Activated gamma-delta T cell (primary cell): ENCODE measurements at places on chromosomes 7 and 10.

GRCh38 chr10:105024184-105024583 is 383.1 kb downstream of the SORCS3 start:
- no peak for DNase-seq

DNA sequence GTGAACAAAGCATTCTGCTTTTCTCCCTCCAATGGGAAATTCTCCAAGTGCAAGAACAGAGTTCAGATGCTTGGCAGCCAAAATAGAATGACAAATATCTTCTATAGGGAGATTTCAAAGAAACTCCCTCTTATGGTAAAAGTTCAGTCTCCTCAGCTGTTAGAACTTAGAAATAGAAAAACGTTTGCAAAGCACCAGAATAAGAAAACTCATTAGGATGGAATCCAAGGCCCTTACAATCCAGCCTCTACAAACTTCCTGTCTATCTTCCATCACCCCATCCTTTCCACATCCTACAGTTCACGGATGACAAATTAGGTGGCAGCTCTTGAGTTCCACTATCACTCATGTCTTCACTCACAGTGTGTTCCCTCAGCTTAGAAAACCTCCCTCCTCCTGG is 25.7 kb downstream of the FAM13C start:
- no peak for DNase-seq

DNA sequence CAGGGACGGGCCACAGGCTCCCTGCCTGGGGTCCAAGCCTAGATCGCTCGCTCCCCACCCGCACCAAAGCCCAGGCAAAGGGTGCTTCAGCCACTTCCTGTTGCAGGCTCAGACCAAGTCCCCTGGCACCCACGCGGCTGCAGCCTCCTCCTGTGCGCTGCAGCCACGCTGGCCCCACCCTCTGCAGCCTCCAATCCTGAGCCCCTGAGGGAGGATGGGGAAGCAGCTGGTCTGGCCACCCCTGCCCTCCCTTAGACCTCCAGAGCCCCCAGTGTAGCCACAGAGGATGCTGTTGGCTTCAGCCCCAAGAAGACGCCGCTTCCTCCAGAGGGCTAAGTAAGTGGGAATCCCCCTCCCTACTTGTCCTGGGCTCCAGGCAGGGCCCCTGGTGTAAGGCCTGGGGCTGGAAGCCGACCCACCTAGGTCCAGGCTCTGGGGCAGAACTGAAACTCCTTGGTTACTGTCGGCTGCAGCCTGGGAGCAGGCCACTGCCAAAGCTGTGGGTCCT is 9.4 kb downstream of the LIMK1 start:
- DNase-seq: no peak

- no peak for DNase-seq
These were observed 5.3 kb downstream of the PTPN12 start for GRCh38 chr7:77542409-77542808.

DNA sequence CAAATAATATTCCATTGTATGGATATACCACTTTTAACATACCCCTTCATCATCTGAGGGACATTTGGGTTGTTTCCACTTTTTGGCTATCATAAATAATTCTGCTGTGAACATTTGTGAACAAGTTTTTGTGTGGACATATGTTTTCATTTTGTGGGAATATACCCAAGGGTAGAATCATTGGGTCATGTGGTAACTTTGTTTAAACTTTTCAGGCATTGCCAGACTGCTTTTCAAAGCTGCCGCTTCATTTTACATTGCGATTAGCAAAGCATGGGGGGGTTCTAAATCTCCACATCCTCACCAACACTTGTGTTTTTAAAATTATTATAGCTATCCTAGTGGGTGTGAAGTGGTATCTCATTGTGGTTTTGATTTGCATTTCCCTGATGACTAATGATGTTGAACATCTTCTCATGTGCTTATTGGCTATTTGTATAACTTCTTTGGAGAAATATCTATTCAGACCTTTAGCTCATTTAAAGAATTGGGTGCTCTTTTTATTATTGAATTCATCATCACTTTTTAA is 8.4 kb upstream of the HHEX start:
- DNase-seq: no peak

DNA sequence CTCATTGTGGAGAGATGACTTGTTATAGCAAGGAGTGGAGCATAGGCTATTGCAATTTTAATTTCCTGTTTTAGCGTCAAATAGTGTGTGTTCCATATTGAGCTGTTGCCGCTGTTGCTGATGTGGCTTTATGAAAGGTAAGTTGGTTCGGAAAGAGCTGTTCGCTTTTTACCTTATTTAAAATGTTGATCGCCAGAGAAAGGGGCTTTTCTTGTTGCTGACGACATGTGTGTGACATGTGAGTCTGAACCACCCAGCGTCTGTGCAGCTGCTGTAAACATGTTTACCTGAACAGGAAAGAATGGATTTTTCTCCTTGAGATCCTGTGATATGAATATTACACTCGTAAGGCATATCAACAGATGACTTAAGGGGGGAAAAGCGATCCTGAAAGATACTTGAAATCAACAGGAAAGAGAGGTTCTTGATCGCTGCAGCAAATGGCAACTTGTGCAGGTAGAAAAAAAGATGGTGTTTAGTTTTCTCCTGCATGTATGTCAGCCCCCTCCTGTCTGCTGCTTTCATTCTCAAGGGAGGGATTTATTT is 2.5 kb downstream of the ZEB1 start:
- no peak for DNase-seq

- DNase-seq: no peak
These were observed 43.4 kb downstream of the IGF2BP3 start for GRCh38 chr7:23426876-23427275.

- no peak for DNase-seq
These were observed 83.9 kb upstream of the SDK1 start for GRCh38 chr7:3217166-3217565.

- DNase-seq: no peak
These were observed 389.0 kb upstream of the PODXL start for GRCh38 chr7:131945313-131945911.

DNA sequence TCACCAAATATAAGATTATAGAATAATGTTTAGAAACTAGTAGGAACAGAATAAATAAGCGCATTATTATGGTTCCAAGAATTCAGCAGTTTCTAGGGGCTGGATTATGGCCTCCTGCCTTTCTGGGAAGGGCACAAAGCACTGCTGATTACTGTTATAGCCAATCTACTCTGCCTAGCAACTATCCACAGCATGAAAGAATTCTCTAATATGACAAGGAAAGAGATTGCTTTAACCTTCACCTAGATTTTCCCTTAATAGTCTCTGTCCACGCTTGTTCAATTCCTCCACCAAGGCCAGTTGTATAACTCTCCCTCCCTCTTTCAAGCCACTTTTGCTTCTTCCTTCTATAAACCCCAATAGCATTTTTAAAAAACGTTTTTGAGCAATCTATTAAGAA is 1033.6 kb upstream of the LRRTM3 start:
- no peak for DNase-seq

GRCh38 chr7:158532093-158532627 is 55.5 kb downstream of the PTPRN2 start:
- DNase-seq: no peak

DNA sequence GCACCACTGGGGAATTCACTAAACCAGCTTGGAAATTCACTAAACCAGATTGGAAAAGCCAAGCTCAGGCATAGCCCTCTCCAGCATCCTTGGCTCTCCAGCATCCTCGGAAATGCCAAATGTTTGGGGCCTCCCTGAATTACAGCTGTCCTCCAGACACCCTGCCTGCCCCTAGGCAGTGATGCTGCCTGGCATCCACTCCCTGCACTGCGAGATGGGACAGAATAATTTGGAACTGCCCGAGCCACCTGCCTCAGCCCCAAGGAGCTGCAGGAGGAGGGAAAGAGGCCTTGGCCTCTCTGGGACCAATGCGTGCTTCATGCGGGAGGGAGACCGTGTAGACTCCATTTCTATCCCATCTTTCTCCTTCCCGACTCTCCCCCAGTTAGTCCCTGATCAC is 64.3 kb downstream of the INSIG1 start:
- DNase-seq: no peak

DNA sequence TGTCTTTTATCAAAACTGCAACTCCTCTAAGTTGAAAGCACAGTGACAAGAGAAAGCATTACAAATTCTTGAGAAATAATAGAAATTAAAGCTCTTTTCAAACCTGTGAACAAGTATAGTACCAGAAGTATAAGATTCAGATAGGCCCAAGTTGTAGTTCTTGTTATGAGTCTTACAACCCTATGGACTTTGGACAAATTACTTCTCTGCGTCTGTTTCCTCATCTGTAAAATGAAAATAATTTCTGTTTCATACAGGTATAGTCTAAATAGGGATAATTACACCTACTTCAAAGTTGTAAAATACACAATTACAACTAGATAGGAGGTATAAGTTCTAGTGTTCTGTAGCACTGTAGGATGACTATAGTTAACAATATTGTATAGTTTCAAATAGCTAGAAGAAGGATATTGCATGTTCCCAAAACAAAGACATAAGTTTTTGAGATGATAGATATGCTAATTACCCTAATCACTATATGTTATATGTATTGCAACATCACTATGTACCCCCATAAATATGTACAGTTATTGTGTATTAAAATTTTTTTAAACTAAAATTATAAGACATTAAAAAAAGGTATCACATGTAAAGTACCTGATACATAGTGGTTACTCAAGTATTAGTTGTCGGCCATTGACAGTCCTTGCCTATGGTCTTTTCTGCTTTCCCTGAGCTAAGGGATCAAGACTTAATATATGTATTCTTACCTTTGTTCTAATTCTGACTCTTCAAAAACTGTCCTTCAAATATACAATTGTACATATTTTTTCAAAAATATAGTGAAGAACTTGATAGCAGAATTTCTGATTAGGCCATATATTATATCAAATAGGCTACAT is 1.8 kb upstream of the WASL start:
- DNase-seq: no peak

GRCh38 chr7:77238703-77239136 is 39.1 kb upstream of the FGL2 start:
- no peak for DNase-seq

DNA sequence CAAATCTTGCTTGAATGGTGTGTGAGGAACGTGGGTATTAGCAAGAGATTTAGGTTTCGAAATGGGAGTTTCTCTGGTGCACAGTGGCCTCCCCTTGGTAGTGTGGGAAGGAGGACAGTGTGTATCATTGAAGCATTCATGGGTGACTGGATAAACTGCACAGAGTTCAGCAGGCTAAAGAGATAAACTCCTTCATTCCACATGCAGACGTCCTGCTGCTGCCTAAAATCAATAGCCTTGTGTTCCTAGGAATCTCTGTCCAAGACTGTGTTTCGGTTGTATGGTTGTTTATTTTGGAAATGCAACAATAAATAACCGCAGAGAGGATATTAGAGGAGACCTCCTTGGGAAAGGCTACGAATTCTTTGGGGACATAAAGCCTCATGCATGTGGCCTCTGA is 100.9 kb upstream of the FAM171A1 start:
- no peak for DNase-seq

- DNase-seq: no peak
These were observed 151.0 kb downstream of the PLPP4 start for GRCh38 chr10:120607710-120608703.

DNA sequence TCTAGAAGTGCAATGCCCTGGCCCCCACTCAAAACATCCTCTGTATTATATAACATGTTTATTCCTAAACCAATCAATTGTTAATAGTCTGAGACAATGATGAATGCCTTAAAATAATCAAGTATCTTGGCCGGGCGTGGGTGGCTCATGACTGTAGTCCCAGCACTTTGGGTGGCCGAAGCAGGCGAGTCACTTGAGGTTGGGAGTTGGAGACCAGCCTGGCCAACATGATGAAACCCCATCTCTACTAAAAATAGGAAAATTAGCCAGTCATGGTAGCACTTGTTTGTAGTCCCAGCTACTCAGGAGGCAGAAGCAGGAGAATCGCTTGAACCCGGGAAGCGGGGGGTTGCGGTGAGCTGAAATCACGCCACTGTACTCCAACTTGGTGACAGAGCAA is 29.4 kb upstream of the CACNA2D1 start:
- DNase-seq: no peak

- DNase-seq: no peak
These were observed 921.7 kb downstream of the GRID1 start for GRCh38 chr10:85444868-85445267.

- DNase-seq: no peak
These were observed 165.1 kb downstream of the SVIL start for GRCh38 chr10:29469481-29470354.

- no peak for DNase-seq
These were observed 563 bp downstream of the STAM start for GRCh38 chr10:17644485-17644943.

DNA sequence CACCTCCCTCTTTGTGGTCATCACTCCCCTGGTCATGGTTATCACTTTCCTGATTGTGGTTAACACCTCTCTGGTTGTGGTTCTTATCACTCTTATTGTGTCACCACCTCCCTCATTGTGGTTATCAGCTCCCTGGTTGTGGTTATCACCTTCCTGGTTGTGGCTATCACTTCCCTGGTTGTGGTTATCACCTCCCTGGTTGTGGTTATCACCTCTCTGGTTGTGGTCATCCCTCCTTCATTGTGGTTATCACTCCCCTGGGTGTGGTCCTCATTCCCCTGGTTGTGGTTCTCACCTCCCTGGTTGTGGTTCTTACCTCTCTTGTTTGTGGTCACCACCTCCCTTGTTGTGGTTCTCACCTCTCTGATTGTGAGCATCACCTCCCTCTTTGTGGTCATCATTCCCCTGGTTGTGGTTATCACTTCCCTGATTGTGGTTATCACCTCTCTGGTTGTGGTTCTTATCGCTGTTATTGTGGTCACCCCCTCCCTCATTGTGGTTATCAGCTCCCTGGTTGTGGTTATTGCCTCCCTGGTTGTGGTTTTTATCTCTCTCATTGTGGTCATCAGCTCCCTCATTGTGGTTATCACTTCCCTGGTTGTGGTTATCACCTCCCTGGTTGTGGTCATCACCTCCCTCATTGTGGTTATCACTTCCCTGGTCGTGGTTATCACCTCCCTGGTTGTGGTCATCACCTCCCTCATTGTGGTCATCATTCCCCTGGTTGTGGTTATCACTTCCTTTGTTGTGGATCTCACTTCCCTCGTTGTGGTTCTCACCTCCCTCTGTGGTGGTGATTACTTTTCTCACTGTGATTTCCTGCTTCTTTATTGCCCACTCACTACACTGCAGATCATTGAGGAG is 106.7 kb downstream of the GPR26 start:
- no peak for DNase-seq

GRCh38 chr10:127997271-127997670 is 90.4 kb downstream of the PTPRE start:
- no peak for DNase-seq

DNA sequence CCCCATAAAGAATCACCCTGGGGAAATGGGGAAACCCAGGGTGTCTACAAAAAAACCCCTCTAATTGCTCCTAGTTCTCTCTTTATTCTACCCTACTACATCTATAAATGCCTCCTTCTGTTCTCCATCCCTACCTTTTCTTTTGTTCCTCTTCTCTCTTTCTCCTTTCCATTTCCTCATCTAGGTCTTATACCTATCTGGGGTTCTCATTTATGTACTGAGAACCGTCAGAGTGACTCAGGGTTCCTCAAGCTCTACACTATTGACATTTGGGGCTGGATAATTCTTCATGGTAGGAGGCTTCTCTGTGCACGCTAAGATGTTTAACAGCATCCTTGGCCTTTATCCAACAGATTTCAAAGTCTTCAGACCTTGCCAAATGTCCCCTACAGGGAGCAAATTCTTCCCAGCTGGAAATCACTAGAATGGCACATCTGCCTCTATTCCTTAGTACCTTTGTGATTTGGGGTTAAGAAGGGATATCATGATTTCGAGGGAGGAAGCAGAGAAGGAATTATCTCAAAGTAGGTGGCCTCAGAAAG is 137.4 kb upstream of the PTN start:
- no peak for DNase-seq

GRCh38 chr10:75407224-75407712 is 5.7 kb upstream of the ZNF503 start:
- no peak for DNase-seq

GRCh38 chr7:151205730-151206129 is 4.6 kb downstream of the H2BK1 start:
- DNase-seq: no peak
